ENCODE measurements at places on chromosomes 4 and X.

- no peak for DNase-seq
These were observed 10.0 kb downstream of the QRFPR start for GRCh38 chr4:121370729-121371325.

- DNase-seq, result no peak
These were observed 129.5 kb downstream of the PABPC4L start for GRCh38 chr4:134072137-134072536.

DNA sequence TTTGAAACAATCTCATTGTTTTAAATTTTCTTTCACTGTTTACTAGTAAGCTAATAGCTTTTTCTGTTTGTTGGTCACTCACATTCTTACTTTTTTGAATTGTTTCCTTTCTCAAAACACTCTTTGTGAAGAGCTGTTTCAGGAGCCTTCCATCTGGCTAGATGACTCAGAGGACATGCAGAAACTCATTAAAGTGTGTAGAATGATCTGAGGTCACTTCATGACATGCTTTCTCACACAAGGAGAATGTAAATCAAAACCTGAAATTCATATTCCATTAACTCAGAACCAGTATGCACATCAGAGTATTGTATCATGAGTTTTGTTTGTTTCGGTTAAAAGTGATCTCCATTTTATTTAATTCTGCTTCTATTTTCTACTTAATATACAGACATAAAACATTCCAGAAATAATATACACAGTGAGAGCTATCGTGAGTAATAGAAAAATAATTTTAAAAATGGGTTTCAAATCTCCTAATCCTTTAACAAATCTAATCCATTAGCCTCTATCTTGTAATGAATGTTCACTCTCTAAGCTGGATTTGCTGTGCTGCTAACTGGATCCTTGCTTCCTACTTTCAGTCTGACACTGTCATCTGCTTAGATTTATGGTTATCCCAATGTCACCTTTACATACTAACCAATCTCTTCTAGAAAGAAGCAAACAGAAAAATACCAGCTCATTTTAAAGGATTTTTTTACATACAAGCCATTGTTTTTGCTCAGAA is 449.6 kb downstream of the FSTL5 start:
- no peak for DNase-seq

GRCh38 chr4:36242629-36243354 is 1.5 kb downstream of the ARAP2 start:
- DNase-seq, result no peak

DNA sequence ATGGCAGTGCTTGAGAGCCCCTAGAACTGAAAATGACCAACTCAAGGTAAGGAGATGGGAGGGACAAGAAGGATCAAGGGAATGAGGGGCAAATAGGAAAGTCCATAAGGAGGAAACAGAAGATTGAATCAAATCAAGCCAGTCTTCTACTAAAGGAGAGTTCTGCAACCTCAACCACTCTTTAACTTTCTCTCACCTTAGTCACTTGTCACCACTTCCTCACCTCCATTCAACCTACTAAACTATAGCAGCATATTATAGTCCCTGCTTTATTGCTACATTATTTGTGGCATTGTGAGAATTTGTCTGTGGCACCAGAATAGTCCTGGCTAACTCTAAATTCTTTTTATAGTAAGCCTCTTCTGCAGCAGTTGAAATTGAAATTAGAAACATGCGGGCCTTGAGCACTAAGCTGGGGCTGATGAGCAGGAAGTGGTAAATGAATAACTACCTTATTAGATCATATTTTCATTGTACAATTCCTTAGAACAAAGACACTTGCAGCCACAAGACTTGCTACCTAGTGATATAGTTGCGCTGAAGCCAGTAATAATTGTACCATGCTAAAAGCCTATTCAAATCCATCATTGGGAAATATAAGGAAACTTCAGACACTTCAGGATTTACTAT is 336.9 kb downstream of the ZNF674 start:
- no peak for DNase-seq

DNA sequence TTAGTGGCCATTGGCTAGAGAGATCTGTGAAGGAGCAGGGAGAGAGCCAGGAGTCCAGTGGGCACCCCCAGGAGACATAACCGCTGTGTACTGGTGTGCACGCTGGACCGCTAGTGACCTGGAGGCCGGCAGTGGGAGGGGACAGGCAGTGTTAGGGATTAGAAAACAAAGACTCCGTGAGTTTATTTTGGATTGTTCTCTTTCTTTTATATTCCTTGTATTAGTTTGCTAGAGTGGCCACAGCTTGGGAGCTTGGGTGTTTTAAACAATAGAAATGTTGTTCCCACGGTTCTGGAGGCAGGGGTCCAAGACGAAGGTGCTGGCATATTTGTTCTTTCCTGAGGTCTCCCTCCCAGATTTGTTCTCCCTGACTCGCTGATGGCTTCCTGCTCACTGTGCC is 266.4 kb downstream of the RAPGEF2 start:
- no peak for DNase-seq

Data from esophagus squamous epithelium (tissue), 5 donors.